Body of pancreas (tissue), 4 donors: ENCODE measurements at places on chromosomes 5 and 9. TPM values are rescaled to one million over a fixed set of nuclear protein-coding genes. Genes with fewer than 3 reads are reported as not detected.

DNA sequence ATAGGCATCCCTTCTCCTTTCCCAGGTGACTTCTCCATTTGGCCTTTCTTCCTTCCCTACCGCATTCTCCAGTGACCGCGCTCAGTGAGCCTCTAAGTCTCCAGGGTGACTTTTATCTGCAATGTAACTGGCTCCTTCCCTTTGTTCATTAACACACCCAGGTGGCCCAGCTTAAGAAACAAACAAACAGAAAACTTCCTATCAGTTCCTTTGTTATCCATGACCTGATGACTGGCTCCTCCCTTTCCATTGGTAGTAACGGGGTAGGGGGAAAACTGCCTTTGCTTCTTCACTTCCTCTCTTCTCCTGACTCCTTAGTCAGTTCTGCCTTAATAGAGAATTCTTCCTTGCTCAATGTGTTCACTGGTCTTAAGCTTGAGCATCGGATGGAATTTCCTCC, 7.0 kb upstream of the SH3GL2 start:
- no peak for DNase-seq

DNA sequence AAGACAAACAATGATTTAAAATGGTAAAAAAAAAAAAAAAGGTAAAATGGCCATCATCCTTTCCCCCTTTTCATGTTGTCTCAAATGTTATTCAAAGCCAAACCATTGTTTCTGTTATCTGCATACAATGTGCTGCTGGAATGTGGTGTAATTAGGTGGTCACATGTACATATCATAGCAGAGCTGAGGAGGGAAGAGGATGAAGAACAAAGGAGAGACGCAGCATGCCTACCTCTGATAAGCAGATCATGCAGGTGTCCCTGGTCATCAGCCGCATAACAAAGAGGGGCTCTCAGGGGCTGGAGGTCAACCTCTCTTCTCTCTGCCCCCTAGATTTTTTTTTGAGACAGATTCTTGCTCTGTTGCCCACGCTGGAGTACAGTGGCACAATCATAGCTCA, 141.0 kb downstream of the CARTPT start:
- DNase-seq, result no peak

GRCh38 chr5:153425914-153426313, 64.6 kb upstream of the GRIA1 start:
- no peak for DNase-seq

GRCh38 chr5:78162253-78162862, 132.1 kb downstream of the AP3B1 start:
- no peak for DNase-seq

- peak; percentile 58 for DNase-seq
These were observed 24.1 kb upstream of the PCSK5 start for GRCh38 chr9:75866273-75866871.

DNA sequence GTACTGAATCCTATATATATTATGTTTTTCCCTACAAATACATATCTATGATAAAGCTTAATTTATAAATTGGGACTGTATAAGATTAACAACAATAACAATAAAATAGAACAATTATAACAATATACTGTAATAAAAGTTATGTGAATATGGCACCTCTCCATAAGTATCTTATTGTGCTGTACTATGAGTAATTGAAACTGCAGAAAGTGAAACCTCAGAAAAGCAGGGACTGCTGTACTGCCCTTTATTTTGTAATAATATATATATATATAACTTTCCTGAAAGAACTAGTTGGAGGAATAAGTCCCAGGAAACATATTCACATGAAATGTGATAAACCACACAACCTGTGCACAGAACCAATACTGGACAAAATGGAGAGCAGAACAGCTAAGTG, 77.3 kb downstream of the PAM start:
- DNase-seq, result no peak

DNA sequence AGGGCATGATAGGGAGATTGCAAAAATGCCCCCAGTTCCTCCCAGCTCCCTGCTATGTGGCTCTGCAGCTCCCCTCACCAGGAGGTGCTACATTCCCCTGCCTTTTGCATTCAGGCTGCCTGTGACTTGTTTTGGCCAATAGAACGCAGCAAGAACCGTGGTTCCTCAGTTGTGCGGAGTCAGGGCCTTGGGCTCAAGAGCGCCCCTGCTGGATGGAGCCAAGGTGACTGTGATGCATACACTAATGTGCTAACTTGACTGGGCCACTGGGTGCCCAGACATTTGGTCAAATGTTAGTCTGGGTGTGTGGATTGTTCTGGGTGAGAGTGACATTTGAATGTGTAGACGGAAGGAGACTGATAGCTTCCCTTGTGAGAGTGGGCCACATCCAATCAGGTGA, 123.3 kb upstream of the MVB12B start:
- no peak for DNase-seq

GRCh38 chr5:76145945-76146344, 62.8 kb downstream of the SV2C start:
- no peak for DNase-seq

DNA sequence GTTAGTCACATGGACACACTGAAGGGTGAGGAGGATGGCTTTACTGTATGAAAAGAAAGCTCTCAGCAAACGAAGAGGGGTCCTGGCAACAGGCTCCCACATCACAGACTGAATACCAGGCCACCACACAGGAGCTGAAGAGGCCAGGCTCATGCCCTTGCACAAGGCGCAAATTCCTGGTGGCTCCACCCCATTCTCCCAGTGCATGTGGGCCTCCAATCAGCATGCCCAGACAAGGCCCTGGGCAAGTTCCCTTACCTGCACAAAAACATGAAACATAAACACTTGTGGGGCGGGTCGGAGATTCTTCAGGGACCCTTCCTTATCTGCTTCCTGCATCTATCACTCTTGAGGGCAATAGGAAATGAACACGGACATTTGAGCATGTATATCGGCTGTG, 935.8 kb upstream of the EDIL3 start:
- no peak for DNase-seq

GRCh38 chr5:35438786-35439185, 178.9 kb upstream of the SPEF2 start:
- DNase-seq, result no peak

DNA sequence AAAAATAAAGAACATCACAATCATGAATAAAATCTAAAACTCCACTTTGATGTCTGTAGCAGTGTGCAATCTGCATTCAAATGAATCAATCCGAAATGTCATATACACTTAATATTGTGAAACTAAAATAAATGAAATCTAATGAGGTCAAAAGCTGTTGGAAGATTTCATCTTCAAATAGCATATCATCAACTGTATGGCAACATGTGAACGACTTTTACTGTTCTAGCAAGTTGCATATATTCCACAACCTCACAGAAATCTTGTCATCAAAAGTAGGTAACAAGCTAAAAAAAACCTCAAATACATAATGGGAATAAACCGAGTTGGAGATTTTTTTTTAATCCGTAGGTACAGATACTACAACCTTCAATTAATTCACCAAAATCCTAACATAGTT, 1.2 kb downstream of the PTBP3 start:
- no peak for DNase-seq

GRCh38 chr9:126485662-126486061, 128.1 kb upstream of the LMX1B start:
- no peak for DNase-seq

DNA sequence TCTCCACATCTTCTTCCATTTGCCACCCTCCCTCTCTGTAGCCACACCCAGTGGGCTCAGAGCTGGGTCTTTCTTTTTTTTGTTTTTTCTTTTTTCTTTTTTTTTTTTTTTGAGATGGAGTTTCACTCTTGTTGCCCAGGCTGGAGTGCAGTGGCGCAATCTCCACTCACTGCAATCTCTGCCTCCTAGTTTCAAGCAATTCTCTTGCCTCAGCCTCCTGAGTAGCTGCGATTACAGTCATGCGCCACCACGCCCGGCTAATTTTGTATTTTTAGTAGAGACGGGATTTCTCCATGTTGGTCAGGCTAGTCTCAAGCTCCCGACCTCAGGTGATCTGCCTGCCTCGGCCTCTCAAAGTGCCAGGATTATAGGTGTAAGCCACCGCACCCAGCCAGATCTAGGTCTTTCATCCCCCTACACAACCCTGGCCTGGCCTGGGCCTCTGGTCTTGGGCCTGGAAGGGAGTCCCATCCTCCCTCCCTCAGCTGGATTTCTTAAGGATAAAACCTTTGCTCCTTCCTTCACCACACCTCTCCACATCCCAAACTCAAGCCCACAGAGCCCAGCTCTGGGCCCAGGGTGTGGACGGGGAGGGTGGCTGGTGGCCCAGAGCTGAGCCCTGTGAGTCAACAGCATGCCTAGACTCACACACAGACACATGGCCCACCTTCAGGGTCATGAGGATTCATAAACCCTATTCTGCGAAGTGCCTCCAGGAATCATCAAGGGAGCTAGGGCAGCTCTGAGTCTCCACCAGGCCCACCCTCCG, 18.8 kb upstream of the KCNIP1 start:
- DNase-seq, result peak; percentile 29

DNA sequence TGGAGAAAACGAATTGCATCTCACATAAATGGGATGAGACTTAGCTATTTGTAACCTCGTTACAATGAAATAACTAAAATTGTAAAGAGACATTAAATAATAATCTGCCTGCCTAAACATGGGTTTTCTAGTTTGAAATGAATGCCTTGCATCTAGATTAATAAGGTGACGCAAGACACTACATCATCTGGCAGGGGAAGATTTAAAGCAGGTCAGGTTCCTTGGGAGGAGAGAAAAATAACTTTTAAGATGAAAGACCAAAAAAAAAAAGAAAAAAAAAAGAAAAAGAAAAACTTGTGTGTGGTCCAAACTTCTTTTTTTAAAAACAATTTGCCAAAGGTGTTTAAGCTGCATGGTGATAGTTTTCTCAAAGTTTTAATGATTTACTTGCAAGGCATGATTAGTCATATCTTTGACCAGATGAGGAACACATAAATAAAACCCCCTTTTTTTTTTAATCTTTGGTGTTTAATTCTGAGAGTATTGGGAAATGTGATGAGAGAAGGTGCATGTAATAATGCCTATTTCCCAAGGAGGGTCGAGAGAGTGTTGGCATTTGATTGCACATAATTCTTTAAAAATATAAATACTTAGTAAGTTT, 122.9 kb upstream of the ADAMTSL1 start:
- no peak for DNase-seq

DNA sequence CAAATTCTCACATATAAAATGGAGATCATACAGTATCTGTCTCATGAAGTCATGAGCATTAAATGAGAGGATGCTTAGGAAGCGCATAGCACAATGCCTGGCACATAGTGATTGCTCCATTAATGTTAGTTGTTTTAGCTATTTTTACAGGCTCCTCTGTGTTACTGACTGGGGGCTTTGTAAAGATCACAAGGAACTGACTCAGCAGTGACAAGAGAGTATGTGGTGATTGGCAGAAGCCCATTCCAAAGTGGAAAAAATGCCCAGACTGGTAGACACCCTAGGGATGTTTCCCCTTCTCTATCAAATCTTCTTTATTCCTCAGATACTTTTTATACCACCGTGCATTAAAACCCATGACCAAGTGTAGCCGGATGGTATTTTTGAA, 33.5 kb downstream of the ABLIM3 start:
- DNase-seq, result no peak

DNA sequence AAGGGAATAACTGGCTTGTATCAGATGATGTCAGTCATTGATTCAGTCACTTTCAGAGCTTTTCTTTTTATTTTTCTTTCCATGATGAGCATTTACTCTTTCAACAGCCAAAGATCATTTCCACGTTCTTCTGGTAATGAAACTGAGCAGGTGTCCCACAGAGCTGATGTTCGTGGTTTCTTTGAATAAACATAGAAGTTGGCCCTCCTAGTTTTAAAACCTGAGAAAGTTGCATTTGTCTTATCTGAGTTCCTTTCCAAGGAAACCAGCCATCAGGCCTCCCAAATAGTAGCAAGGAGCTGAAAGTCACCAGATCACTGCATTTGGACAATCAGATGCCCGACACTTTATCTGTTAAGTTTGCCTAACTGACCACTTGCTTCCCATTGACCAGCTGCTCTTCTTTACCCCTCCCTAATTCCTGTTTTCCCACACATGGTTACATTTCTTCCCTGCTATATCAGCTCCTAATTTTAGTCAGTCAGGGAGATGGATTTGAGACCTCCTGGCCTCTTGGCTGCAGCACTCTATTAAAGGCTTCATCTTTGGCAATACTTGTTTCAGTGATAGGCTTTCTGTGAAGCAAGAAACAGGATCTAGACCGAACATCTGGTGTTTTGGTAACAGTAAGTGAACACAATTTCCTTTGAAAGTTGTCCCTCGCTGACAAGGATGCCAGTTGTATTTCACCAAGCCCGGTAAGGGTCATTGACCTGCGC, 420.8 kb downstream of the CHSY3 start:
- no peak for DNase-seq

DNA sequence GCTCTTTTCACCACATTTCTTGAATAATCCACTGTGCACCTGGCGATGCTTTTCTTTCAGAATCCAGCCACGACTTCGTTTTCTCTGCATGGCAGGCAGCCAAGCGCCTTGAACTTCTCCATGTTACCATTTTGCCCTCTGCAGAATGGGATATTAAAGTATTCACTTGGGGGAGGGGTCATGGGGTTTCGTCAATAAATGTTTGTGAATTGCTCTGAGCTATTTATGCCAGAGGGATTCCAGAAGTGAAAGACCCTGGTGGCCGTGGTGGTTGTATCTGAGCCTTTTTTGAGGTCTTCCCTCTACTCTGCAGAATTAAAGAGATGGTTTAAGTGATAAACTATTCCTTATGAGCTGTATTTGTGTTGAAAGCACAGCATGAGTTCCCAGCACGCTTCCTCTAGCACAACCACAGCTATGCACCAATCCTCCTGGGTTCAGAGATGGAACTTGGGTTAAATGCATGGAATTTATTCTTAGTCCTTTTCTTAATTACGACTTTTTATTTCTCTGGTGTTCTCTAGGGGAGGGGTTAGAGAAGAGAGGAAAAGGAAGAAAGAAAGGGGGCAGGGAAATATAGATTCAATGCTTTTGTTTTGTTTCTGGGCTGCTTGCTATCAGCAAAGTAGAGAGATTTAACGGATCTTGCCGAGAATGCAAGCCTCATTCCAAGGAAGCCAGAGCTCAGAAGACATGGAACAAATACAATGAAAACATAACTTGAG, 478.2 kb upstream of the TNC start:
- no peak for DNase-seq

- no peak for DNase-seq
These were observed 24.5 kb upstream of the DPYSL3 start for GRCh38 chr5:147534172-147534951.

DNA sequence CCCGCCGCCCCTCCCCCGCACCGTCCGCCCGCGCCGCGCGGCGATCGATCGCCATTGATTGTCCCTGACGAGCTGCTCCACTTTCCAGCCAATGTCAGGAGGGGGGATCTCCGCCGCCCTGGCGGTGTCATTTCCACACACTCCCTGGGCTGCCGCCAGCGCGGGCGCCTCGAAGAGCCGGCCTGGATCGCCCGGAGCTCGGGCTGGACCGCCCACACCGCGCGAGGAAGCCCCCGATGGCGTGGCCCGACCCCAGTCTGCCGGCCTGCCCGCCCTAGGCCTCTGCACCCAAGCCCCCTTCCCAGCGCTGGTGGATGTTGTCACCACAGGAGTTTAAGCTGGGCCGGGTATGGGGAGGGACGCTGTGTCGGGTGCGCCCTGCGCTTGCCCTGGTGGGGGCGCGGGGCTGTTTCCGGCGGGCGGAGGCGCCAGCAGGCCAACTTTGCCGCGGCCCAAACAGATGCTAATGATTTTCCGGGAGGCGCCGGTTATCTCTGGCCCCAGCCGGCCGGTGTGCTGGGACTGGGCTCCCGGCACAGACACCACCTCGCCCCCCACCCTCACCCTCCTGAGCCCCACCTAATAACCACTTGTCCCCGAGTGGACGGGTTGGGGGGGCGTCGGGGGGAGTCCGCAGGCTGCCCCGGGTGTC, 10.6 kb upstream of the CXXC5 start:
- DNase-seq, result peak; percentile 92

The ARID3C gene
- total RNA-seq, result not detected

The KCNIP1 gene
- 0.99 TPM for total RNA-seq

The RNF183 gene
- not detected for total RNA-seq

The PCDHGA4 gene
- 10.9 TPM for total RNA-seq

The MAT2B gene
- 18.5 TPM for total RNA-seq
